ENCODE measurements at places on chromosomes 1 and 21.

- no peak for DNase-seq
Measured at GRCh38 chr1:3014443-3015268, 6.6 kb upstream of the ACTRT2 start.

DNA sequence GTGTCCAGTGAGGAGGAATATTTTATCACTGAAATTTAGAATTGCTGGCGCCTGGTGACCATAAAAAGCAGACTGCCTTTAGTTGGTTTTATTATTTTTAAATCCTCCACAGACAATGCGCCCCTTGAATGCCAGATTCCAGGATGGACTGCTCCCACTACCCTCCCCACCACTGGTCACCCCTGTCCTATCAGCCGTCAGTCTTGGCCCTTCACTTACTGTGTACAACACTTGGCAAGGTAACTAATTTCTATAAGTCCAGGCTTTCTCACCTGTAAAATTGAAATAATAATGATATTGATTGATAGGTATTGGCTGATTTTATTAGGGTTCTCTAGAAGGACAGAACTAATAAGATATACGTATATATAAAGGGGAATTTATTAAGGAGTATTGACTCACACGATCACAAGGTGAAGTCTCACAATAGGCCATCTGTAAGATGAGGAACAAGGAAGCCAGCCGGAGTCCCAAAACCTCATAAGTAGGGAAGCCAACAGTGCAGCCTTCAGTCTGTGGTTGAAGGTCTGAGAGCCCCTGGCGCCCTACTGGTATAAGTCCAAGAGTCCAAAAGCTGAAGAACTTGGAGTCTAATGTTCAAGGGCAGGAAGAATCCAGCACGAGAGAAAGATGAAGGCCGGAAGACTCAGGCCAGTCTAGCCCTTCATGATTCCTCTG is 17.8 kb downstream of the RHEX start:
- no peak for DNase-seq

GRCh38 chr1:43359696-43360095 is 915 bp downstream of the CDC20 start:
- DNase-seq = no peak

DNA sequence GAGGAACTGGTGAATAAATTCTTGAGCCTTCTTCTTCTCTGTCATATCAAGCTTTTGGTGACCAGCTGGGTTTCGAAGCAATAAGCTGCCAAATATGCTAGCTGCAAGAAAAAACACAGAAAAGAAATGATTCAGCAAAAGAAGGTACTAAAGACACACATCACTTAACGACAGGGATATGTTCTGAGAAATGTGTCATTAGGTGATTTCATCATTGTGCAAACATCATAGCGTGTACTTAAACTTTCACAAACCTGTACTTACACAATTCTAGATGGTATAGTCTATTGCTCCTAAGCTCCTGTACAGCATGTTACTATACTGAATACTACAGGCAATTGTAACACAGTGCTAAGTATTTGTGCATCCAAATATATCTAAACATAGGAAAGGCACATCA is 2.9 kb upstream of the MTF1 start:
- DNase-seq = no peak

DNA sequence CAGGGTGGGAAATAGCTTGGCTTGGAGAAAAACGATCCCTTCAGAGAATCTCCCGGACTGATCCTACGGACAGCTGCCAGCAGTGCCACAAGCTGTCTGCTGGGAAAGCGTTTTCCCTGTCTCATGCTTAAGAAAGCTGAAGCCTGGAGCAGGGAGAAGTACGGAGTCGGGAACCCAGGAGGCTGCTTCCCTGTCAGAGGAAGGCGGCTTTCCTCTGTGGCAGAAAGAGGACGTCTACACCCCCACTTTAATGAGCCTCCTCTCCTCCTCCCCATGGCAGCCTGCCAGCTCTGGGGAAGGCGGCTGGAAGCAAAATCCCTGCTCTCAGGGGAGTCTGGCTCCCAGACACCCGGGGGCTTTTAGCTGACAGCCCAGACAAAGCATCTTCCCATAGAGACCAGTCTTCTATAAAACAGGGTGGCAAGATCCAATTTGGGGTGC is 7.3 kb downstream of the KIF21B start:
- peak; percentile 48 for DNase-seq

Measured in HEK293T (cell line).